ENCODE measurements at places on chromosomes 12 and 14. TPM values are rescaled to one million over a fixed set of nuclear protein-coding genes. Genes with fewer than 3 reads are reported as not detected.

Gene WSCD2
- polyA plus RNA-seq, result 0.05 TPM

Gene TSHR
- polyA plus RNA-seq, result not detected

Gene CLEC2A
- not detected for polyA plus RNA-seq

Gene FAR2
- polyA plus RNA-seq, result 7.4 TPM

Gene CKAP4
- 113 TPM for polyA plus RNA-seq

GRCh38 chr12:77362509-77363210, 297.3 kb upstream of the E2F7 start:
- DNase-seq, result no peak

- no peak for DNase-seq
Observed at GRCh38 chr12:1680804-1681492, 9.9 kb upstream of the ADIPOR2 start.

DNA sequence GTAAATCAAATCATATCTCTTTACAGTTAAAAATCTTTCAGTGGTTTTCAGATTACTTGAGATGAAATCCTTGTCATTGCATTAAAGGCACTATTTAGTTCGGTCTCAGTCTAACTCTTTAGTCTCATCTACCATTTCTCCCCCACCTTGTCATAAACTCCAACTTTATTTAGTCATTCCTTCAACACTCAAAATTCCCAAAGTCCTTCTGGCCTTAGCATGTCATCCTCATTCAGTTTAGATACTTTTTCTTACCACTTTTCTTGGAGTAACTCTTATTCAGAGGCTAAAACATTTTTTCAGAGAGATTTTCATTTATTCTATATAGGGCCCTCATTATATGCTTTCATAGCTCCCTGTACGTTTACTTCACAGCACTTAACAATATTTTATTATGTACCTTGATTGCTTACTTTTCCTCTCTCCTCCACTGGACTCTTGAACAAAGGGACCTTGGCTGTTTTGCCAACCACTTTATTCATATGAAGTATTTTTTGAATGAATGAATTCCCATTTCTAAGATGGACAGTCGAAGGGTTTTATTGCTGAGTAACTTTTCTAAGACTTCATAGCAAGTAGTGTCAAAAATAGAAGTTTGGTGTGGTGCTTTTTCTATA, 12.8 kb downstream of the USP15 start:
- no peak for DNase-seq

DNA sequence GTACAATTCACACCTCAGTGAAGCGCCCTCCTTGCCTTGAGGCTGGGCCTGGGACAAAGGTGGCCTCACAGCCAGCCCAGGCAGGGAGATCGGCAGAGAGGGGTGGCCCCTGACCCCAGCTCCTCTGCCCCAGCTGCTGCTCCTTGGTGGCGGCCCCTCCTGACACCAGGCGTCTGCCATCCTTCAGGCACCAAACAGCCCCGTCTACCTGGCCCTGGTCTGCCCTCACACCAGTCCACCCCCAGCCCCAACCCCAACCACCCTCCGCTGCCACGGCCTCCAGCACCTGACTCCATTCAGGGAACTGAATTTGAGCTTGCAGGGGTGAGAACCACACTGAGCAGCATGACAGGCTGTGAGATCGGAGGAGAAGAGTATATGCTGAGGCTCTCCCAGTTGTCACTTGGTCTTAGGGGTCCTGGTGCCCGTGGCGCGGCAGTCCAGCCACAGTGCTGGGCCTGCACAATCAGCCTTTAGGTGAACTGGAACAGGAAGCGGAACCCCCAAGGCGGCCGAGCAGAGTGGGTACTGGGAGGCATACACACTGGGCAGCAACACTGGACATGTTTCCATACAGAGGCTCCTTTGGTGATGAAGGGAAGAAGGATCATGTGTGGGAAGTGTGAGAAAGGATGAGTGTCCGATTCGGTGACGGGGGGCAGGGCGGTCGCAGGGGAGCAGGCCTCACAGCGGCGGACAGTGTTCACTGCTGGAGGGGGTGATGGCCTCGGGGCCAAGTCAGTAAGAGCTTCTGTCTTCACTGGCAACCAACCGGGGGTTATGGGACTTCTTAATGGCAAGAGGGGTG, 18.7 kb downstream of the ZFYVE21 start:
- no peak for DNase-seq

DNA sequence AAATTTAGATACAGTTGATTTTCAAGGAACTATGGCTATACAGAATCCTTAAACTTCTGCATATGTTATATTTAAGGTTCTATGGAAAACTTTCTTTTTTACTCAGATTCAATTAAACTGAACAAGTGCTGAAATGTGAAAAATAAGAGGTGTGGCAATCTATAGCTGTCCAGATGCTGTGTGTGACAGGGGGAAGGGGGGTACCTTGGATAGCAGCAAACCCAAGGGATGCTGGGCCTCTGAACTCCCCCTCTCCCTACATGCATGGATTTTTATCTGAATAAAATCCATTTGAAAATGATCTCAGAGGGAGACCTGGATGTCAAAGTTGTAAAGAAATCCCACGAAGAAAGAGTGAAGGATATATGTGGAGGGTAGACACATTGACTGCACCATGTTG, 82.8 kb upstream of the CCDC198 start:
- no peak for DNase-seq

DNA sequence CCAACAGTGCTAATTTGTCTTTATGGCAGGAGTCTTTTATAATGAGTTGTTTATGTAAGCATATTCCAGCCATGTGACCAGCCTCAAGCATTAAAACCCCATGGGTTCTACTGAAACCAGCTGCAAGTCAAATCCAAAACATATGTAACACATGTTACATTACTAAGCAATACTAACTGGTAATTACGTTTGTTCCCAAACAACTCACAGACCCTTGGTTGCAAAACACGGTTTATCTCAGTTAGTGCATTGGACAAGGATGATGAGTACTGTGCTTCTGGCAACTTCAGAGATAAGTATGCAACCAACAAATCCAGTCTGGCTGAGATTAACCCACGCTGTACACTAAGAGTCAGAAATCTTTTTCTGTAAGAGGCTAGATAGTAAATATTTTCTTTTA, 110.1 kb upstream of the FAR2 start:
- peak; percentile 30 for DNase-seq

Data from SK-N-SH (cell line).